Ovary (tissue), 10 donors: ENCODE measurements at places on chromosomes 2 and 18. TPM values are rescaled to one million over a fixed set of nuclear protein-coding genes. Genes with fewer than 3 reads are reported as not detected.

The HOXD13 gene
- total RNA-seq, result not detected

DNA sequence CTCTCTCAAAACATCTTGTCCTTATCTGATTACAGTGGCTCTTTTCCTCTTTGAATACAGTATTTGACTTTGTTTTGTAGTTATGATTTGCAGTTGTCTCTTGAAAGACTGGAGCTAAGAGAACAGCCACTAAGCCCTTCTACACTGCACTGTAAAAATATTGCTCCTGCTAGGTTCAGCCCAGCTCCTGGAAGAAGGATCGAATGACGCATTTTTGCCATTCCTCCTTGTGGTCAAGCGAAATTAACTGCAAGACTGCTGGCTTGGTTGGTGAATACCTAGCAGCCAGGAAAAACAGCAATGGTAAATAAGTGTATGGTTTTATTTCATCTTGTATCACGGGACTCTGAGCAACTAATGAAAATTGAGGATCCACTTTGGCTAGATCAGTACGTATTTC lies 407.8 kb upstream of the CDH2 start:
- no peaks in the 10 kb centered on the region for H3K27me3 ChIP-seq
- DNase-seq, result no peak
- no peak overlapping the region for H3K27ac ChIP-seq
- no peaks in the 10 kb centered on the region for H3K4me1 ChIP-seq
- H3K36me3 ChIP-seq, result no peaks in the 10 kb centered on the region

The ATP8B1 gene
- total RNA-seq, result 3.8 TPM

DNA sequence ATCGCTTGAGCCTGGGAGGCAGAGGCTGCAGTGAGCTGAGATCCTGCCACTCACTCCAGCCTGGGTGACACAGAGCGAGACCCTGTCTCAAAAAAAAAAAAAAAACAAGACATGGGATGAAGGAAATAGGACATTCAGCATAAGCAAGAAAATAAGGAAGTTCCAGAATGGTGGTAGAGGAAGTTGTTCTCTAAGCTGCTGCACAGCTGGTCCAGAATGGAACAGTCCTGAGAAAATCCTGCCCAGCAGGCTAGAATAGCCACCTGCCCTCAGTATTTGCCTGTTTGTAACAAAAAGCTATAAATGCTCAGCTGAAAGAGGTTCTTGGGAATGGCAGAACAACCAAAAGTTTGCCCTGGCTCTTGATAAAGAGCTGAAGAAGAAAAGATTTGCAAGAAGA lies 11.1 kb upstream of the MAPRE3 start:
- no peak for DNase-seq
- no peaks in the 10 kb centered on the region for H3K36me3 ChIP-seq
- H3K27me3 ChIP-seq, result no peaks in the 10 kb centered on the region
- no peak overlapping the region for H3K4me3 ChIP-seq
- no peak overlapping the region for H3K27ac ChIP-seq

DNA sequence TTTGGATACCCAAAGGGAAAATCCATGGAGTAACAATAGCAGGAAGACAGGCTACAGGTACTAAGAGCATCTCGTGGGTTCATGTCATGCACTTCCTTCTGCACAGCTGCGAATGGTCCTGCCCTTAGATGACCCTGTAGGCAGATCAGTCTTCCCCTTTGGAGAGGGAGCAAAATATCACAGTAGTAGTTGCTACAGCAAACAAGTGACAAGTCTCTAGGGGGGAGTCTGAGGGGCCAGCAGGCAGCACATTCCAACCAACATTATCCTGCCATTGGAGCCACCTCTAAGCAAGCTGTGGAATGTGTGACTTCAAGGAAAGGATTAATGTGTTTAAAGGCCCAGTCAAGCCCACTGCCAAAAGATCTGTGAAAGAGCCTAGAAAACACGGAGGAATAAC lies 273.2 kb upstream of the PARD3B start:
- no peaks in the 10 kb centered on the region for H3K27me3 ChIP-seq
- DNase-seq, result no peak
- peaks cover 2% of the 10 kb centered on the region for H3K4me1 ChIP-seq
- no peak overlapping the region for H3K4me3 ChIP-seq
- H3K36me3 ChIP-seq, result no peaks in the 10 kb centered on the region

The DSC3 gene
- total RNA-seq, result 2.1 TPM
